Stimulated activated CD4-positive, alpha-beta T cell treated with anti-CD3 and anti-CD28 coated beads, TNF-alpha, amount 100 ng/mL, for 24 hours (primary cell): ENCODE measurements at places on chromosomes 2 and 18.

- DNase-seq = peak; percentile 42
Observed at GRCh38 chr2:30332791-30333453, 101.6 kb downstream of the LBH start.

DNA sequence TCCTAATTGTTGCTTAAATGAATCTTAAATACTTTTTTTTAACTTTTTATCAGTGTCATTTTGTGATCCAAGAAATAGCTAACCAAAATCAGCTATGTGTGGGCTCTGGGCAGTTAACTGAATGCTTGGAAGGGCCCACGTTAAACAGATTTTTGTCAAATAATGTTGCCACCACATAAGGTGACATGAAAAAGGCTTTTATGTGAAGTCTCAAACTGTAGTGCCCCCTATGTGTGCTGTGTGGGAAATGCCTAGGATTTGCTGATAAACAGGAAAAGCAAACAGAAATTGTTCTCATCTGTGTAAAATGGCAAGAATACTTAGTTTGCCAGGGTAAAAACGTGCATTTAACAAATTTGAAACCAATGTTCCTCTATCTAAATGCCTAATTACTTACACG is 242.2 kb downstream of the ZNF516 start:
- no peak for DNase-seq

- no peak for DNase-seq
Observed at GRCh38 chr2:55827855-55828254, 95.7 kb downstream of the EFEMP1 start.

DNA sequence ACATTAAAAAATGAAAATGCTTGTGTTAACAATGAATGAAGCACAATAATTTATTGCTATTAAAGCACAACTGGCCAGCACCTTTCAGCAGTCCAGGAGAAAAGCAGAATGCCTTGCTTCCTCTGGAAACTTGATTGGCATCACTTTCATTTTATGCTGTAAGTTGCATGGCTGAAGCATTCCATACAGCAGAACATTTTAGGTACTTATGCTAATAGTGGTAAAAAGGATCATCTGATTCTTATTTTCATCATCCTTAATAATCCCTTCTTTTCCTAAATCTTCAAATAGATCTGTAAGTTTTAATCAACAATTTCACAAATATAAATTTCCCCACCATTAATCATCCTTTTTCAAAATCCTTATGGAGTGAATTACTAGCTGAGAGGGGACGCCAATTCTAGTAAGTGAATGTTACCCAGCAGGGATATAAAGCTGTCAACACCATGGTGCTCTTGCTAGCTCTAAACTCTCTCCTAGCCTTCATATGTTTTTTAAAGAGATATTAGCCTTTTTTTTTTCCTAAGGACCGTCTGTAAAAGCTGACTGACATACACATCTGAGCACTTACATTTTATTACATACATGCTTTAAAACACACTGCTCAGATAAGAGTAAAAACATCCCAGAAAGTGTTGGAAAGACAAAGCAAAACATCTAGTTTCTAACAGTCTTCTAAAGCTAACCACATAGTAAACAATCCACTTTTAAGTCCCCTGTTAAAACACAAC is 5.3 kb downstream of the SATB2 start:
- no peak for DNase-seq

- peak; percentile 33 for DNase-seq
Observed at GRCh38 chr2:108534584-108535356, 500 bp downstream of the LIMS1 start.

DNA sequence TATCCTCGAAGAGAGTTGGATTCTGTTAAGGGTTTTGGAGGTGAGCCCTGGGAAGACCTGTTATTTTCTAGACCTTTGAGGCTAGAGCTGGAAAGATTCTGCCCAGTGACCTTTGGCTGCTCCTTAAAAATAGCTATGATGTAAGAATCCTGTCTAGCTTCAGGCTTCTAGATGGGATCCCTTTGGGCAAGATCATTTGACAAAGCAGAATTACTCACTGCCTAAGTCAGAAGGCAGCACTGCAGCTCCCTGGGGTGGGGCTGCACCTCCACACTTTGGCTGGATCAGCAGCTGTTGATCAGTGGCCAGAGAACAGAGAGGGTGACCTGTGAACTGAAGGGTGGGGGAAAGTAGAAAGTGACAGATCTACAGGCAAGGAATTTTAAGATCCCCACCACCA is 103.8 kb downstream of the ASAP2 start:
- no peak for DNase-seq

GRCh38 chr2:172710584-172711047 is 25.0 kb upstream of the RAPGEF4 start:
- peak; percentile 13 for DNase-seq

DNA sequence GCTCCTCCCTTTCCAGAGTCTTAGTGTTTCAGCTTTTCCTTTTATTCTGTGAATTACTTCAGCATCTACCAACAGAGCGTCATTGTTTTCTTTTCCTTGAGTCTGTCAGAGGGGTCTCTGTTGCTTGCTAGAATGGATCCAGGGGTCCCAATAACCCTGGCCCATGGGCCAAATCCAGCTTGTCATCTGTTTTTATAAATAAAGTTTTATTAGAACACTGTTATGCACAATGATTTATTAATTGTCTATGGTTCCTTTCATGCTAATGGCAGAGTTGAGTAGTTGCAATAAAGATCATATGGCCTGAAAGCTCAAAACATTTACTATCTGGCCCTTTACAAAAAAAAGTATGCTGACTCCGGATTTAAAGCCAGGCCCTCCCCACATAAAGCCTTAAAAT is 58.8 kb downstream of the MRPL35 start:
- DNase-seq = no peak

DNA sequence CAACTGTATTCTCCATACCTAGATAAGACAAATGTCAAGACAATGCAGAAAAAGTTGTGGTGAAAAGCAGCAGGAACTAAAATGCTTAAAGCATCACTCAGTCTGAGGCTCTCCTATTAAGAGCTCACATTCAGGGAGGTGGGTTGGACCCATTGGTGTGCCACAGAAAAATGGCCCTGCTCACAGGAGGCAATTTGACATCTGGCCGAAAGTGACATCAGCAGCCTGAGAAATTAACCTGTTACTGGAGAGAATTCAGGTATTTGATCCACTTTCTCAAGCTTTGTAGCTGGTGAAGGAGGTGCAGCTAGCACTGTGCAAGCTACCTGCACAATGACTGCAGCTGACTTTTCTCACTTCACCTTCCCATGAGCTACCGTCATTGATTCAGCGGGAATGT is 86.0 kb downstream of the TMEM247 start:
- DNase-seq = no peak
